Caudate nucleus (tissue), 63 donors: ENCODE measurements at places on chromosomes 12 and 14.

DNA sequence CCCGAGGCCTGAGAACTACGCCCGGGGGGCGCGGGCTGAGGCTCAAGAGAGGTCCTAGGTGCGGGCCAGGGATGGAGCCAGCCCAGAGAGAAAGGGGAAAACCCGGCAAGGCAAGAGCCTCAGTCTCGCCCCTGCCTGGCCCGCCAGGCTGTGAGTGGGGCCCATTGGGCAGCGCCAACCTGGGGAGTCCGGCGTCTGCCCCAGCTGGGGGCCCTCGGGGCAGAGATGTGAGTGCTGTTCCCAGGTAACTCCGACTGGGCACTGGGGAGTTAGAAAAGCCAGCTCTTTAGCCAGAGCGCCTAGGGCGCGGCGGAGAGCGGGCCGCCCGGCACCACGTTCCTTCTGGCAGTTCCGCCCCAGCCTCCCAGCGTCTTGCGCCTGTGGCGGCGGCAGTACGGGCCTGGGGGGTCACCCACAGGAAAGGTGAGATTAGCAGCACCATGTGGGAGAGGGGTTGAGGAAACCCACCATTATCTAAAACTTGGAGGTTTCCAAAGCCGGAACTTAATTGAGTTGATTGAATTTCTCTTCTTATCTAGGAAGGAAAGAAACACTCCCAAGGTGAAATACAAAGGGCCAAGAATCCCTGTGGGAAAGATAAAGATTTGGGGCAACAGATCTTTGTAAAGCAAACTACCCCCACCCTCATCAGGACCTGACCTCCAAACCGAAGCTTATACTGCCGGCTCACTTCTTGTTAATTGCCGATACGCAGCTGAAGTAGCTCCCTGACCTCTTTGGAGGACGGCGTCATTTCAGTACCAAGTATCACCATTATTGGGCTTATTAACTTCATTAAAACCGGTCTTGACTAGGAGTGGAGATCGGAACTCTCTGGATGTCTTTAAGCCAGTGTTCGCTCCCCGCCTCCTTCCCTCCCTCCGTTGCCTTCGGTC lies 11.6 kb downstream of the OTX2 start:
- no peak for DNase-seq

DNA sequence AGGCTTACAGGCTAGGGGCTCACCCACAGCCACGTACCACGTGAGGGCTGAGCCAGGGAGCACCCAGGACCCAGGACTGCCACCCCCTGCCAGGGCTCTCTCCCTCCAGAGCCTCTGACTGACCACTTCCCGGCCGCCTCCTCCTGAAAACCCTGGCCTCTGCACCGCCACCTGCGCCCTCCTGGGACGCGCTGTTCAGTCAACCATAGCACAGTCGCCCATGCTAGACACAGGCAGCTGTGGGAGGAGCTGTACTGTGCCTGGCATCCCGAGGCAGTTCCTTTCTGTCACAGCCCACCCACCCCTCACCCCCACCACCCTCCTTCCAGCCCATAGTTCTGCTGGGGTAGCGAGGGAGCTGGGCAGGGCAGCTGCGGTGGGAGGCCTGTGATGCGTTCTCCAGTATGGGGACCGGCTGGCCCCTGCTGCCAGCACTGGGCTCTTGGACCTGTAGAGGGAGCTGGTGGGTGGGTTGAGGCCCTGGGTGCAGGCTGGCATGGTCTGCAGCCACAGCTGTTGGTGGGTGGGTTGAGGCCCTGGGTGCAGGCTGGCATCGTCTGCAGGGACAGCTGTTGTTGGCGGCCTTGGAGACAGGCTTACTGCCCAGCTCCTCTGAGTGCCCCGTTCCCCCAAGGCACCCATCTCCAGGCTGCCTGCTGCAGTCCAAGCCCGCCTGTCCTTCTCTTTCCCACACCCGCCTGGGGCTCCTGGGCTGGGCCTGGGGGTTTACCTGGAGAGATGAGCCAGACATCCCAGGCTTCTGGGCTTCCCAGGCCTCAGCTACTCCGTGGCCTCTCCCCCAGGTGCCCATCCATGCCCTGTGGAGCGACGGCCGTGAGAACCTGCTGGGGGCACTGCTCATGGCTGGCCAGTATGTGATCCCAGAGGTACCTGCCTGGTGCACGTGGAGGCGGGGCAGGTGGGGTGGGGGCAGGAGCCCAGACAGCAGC lies 11.5 kb downstream of the ASPG start:
- DNase-seq: no peak

- peak; percentile 35 for DNase-seq
These were observed 201.9 kb upstream of the FOXN3 start for GRCh38 chr14:89618811-89619551.

GRCh38 chr12:32901553-32901952 lies 5.0 kb upstream of the PKP2 start:
- no peak for DNase-seq

DNA sequence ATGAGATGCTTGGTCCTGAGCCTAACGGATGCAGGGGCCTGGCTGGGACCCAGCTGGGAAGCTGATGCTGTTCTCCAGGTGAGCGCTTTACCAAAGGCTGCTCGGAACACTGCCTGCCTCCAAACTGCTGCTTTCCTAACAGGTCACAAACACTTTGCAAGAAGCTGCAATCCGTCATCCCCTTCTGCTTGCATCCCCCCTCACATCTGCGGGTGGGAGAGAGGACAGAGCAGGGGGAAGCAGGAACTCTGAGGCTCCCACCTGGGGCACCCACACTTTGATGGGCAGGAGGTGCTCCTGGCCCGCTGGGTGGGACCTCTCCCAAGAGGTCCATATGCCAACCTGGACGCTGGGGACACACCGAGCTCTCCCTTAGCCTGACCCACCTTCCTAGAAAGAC lies 24.9 kb upstream of the PPP2R5C start:
- no peak for DNase-seq

GRCh38 chr12:4322726-4323125 lies 1.7 kb downstream of the TIGAR start:
- DNase-seq: no peak

DNA sequence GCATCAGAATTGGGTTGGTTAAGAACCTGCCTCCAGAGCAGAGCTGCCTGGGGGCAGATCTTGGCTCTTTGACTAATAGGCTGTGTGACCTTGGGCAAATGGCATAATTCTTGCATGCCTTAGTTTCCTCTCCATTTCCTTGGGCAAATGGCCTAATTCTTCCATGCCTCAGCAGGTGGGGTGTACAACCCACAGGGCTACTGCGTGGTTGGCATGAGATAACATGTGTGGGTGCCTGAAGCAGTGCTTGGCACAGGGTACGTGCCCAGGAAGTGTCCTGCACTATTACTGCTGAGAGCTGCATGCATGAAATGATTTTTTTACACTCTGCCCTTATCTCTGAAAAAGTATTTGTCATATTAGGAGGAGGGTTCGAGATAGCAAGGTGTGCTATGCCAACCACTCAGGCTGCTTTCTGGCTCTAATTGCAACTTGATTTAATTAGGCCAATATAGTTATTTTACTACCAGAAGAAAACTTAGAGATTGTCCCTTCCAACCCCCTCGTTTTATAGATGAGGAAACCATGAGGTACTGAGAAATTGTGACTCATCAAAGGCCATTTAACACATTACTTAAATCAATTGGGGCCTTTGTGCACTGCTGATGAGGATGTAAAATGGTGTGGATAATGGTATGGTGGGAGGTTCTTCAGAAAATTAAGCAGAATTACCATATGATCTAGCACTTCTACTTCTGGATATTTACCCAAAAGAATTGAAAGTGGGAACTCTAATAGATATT lies 161.6 kb upstream of the HIF1A start:
- no peak for DNase-seq

DNA sequence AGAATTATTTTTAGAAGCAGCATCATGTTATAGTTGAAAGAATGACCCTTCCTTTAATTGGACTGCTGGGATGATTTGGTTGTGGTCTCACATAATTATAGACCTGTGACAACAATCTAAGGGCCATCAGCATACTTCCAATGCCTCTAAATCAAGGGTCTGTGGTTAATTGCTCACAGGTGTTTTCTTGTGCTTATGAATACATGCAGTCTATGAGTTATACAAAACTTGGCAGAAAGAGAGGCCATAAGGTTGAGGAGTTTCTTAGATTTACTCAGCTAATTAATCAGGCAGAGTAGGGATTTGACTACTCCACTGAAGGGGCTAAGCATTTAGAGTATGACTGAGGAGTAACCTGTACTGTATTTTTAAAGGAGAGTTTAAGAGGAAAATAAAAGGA lies 37.0 kb upstream of the FRMD6 start:
- DNase-seq: no peak

DNA sequence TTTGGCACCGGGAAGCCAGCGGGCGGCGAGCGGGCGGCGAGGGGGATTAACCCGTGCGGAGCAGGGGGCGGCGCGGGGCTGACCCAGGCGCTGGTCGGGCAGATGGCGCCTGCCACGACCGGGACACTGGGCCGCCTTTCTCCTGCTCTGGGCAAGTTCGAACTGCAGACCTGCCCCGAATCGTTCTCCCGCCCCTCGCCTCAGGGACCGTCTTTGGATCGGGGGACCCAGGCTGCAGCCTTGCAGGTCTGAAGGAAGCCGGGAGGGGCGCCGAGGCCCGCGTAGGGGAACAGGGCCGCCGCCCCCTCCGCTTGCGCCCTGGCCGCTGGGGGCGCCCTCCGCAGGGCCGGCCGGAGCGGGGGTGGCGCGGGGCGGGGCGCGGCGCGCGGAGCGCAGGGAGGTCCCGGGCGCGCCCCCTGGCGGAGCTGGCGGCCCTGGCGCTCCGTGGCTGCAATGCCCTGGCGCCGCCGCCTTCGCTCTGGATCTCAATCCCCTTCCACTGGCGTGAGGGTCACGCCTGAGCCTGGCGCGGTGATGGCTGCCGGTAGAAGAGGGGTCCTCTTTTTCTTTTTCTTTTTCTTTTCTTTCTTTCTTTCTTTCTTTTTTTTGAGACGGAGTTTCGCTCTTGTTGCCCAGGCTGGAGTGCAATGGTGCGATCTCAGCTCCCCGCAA lies 449 bp upstream of the LTBP2 start:
- DNase-seq: peak; percentile 42

GRCh38 chr14:53651096-53651740 lies 305.4 kb downstream of the BMP4 start:
- no peak for DNase-seq

GRCh38 chr12:128823216-128823915 lies 392 bp downstream of the SLC15A4 start:
- no peak for DNase-seq

DNA sequence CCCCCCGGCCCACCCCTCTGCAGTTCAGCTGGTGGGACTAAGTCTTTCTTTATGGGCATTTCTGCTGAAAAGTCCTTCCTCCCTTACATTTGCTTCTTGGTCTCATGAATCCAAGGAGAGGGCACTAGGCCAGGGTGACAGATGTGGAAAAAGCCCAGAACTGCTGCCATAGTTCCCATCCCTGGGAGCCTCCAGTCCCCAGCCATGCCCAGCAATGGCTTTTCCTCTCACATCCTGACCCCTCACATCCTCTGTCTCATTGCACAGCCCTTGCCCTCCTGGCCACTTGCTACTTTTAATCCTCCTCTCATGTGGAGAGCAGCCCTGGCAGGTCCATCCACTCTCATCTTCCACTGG lies 122.5 kb downstream of the ZFP36L1 start:
- DNase-seq: no peak

DNA sequence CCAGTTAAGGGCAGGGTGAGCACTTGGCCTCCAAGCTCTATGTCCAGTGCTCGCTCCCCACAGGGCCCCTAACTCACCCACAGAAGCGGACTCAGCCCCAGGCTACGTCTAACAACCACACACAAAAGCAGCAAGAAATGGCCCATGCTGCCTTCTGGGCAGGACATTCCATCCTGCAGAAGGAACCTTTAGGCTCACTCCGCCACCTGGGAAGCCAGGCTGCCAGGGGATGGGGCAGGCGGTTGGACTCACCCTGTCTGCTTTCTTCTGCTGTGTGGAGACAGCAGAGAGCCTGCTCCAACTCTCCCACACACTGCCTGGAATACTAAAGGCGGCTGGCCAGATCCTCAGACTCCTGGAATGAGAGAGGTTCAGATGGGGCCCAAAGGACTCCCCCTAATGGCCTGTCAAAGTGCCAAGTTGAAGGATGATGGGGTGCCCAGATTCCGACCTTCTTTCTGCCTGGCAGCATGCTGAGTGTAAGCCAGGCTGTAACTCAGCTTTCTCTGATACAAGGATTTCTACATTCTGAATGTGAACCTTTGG lies 27.7 kb upstream of the BLTP3B start:
- no peak for DNase-seq

GRCh38 chr12:82523996-82524395 lies 162.7 kb upstream of the TMTC2 start:
- no peak for DNase-seq

DNA sequence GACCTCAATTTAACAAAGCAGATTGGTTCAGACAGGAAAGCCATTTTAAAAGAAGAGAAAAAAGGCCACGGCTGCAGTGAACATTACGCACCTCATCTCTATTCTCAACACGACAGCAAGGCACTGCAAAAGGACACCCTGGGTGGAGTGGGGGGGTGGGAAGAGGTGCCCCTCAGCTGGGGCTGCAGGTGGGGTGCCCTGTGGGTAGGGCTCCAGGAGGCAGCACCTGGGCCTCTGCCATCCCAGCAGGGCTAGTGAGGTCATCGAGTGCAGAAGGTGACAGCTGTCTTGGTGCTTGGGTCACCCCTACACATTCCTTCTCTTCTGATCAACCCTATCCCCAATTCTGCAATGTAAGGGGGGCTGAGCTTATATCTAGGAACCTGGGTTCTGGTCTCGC lies 142.9 kb upstream of the PRMT8 start:
- no peak for DNase-seq
